ENCODE measurements at places on chromosomes 6 and 20.

GRCh38 chr20:6663104-6663503 lies 104.4 kb upstream of the BMP2 start:
- no peak for DNase-seq

- DNase-seq: no peak
Measured at GRCh38 chr6:52834481-52834880, 6.1 kb downstream of the GSTA5 start.

DNA sequence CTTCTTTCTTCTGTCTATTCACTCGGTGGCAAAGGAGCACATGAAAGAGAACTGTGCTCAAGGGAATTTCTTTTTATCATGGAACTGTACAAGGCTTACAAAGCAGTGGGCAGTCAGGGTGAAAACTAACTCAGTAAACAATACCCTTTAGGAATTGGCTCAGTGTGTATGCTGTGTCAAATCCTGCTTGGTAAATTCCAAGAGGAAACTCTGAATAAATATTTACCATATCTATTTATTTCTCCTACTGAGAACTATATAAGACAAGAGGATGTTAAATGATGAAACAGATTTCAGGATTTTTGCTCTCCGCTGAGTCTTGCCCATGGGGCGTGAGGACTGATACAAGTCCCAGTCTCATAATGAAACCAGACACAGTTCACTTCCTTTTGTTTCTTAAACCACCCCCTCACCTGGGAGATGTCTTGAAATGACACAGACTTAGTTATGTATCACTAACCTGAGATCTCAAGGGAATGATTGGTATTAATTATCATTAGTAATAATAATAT lies 188.8 kb downstream of the BACH2 start:
- peak; percentile 79 for DNase-seq

DNA sequence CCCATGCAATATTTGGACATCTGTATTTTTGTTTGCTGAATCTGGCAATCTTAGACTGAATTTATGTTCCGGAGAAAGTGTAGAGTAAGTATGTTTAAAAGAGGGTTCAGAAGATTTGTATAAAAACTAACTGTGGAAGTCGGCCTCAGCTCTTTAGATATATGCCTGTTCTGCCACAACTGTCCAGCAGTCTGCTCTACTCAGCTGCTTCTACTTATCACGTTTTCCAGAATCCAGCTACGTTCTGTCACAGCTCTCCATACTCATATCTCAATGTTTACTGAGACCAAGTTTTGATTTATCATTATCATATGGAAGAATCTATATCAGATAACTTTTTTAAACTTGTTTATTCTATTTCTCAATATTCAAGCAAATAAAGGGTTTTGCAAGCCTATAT lies 721.3 kb downstream of the EYS start:
- DNase-seq: no peak

DNA sequence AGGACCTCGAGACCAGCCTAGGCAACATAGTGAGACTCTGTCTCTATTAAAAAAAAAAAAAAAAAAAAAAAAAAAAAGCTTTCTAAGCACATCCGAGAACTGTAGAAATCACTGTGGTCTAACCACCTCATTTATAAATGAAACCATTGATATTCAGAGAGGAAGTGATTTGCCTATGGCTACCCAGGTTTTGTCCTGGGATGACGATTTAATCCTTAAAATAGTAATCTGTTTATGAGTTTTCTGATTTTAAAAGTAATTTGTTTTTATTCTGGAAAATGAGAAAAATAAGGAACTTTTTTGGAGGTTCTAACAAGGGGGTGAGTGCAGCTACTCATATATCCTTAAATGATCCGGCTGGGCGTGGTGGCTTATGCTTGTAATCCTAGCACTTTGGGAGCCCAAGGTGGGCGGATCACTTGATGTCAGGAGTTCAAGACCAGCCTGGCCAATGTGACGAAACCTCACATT lies 6.5 kb upstream of the BTN3A2 start:
- peak; percentile 26 for DNase-seq

- peak; percentile 3 for DNase-seq
Measured at GRCh38 chr6:75882734-75883133, 133.7 kb downstream of the MYO6 start.

- DNase-seq: no peak
Measured at GRCh38 chr6:116468293-116468692, 7.1 kb downstream of the CALHM6 start.

DNA sequence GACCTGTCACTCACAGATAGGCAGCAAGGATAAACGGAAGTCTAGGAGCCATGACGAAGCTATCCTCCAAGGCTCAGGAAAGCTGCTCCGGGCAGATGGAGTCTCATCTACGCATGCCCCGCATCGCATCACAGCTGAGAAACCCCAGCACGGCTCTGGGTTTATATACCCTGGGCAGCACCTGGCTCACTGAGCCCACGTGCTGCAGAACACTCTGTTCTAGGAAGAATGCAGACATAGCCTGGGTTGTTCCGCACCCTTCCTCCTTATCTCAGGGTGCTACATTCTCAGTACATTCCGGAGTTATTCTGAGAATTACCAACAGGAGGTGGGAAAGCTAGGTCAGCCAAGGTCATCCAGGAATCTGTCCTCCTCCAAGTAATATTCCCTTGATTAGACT lies 260.4 kb downstream of the CBLN4 start:
- DNase-seq: no peak
